ENCODE measurements at places on chromosomes 6 and 20. TPM values are rescaled to one million over a fixed set of nuclear protein-coding genes. Genes with fewer than 3 reads are reported as not detected.

DNA sequence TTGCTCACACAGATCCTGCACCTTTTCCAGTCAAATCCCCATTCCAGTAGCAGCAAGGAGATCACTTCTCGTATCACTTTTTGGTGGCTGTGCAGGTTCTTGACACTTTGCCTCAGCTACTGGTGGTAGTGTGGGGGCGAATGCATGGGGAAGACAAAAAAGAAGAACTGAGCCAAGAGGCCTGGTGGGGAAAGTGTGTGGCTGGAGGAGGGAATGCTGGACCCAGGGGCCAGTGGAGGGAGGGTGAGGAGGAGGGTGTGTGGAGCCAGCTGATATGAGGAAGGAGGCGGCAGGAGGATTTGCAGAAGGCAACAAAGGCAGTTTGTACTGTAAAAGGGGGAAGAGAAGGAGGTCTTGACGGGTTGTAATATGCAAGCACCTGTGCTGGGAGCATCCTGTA is 15.7 kb upstream of the HLA-C start:
- no peak for DNase-seq

DNA sequence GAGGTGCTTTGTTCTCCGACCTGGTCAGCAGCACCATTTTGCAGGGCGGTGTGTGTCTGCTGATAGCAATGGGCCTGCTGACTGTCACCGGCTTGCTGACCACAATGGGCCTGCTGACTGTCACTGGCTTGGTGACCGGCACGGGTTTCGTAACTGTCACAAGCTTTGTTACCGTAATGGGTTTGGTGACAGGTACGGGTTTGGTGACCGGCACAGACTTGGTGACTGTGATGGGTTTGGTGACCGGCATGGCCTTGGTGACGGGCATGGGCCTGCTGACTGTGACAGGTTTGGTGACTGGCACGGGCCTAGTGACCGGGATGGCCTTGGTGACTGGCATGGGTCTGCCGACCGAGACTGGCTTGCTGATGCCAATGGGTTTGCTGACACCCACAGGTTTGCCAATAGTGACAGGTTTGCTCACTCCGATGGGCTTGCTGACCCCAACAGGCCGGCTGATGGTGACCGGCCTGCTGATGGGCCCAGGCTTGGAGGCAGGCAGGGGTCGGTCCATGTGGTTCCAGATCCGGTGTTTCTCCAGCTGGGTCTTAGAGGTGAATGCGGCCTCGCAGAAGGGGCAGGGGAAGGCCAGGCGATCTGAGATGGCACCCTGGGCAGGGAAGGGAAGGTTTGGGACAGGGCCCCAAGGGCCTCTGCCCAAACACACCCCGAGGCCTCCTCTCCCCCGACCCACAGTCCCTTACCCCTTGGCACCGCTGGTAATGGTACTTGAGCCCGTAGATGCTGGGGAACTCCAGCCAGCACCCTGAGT is 3.4 kb downstream of the ZNF512B start:
- DNase-seq = peak; percentile 72

DNA sequence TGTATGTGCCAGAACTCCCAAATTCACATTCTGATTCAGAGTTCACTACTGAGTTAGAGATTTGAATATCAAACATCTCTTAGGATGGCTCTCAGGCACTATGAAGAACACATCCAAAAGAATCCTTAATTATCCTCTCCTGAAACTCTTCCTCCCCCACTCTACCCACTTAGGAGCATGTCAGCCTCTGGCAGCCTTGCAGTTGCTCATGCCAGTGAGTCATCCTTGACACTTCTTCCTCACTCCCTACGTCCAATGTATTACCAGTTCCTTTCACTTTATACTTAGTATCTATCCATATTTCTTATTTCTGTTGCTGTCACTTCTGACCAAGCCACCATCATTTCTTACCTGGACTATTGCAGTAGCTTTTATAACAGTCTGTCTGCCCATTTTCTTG is 192.0 kb upstream of the IMPG1 start:
- no peak for DNase-seq

DNA sequence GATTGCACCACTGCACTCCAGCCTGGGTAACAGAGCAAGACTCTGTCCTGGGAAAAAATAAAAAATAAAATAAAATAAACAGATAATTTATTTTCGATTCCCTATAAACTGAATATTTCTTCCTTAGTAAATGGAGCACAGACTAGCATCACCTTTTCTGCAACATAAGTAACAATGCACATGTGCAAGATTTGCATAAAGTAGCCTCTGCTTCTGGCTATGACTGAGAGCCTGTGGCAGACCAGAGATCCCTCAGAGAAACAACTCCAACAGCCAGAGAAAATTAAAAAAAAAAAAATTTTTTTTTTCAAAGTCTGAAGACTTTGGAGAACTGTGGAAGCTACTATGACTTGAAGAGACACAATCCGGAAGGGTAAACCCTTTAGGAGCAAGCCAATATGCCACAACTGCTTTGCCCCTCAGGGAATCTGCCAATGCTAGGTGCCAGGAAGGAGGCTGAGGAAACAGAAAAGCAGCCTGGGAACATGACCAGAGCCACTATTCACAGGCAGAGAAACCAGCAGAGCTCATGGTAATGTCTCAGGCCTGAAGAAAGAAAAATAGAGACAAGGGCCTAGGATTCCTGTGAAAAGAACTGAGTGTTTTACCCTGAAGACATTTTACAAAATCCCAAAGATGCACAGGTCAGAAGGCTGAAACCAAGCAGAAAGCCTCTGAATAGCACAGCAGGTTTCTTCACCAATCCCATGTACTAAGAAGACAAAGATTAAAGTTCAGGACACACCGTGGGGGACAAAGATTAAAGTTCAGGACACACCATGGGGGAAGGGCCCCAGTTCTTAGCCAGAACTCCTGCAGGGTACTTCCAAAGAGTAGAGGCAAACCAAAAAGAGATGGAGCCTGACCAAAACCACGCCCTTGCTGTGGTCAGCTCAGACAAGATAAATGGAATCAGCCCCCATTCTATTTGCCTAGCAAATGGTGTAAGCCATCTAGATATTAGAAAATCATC is 25.8 kb downstream of the B4GALT5 start:
- no peak for DNase-seq

DNA sequence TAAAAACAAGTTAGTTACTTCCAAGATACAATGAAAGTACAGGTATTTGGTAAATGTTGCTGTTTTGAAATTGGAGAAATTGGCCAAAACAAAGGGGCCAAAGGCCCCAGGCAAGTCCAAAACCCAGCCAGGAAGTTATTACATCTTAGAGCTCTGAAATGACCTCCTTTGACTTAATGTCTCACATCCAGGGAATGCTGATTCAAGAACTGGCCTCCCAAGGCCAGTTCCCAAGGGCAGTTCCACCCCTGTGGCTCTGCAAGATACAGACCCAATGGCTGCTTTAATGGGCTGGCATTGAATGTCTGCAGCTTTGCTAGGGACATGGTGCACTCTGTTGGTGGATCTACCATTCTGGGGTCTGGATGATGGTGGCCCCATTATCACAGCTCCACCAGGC is 217.3 kb upstream of the FKBP1C start:
- DNase-seq = no peak

The BPIFB4 gene
- total RNA-seq = not detected

The HLA-DOA gene
- total RNA-seq = 0.60 TPM

The MCHR2 gene
- total RNA-seq = not detected

DNA sequence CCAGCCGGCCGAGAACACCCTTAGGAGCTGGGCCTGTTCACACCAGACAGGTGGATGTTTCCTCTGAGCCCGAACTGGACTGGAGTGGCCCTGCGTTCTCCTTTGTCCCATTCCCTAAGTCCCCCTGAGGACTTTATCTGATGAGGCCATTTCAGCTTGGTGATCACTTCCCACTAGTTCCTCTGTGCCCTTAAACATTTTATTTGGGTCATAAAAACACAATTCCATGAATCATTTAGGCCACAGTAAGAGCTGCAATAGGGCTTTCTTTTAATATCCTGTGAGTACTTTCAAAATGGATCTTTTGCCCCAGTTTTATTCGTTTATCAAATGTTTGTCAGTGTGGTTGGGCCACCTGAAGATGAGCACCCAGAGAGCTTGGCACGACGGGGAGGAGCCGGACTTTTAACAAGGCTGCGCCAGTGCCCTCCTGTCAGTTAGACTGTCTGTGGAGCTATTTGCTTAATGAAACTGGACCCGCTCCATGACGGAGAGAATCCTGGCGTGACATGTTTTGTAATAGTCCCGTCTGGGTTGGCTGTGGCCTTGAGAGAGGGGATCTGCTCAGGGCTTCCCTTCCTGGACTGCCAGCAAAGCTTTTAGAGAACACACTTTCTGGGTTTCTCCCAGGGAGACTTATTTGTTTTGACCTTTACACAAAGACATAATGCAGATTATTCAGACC is 53.5 kb downstream of the ZDHHC14 start:
- no peak for DNase-seq

The HSD17B8 gene
- total RNA-seq = 20.9 TPM

DNA sequence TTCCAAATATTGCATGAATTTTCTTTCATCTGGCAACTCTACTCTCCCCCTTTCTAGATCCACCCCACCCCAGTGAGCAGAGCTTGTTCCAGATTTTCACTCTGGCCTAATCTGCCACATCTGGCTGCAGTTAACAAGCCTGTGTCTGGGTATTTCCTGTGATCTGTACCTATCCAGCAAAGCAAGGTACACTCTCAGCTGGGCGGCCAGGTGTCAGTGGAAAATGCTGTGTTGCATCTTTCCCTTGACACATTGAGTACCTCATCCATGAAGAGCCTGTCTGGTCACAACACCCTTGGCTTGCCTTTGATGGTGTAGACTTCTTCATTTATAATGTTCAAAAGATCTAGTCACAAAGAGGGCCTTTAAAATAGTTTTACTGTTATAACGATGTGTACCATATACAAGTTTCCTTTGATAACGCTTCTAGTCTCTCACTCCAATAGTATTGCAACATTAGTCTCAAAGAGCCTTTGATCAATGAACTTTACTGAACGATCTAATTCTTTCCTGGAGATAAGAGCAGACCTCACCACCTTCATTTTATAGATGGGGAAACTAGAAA is 6.0 kb upstream of the RNF182 start:
- no peak for DNase-seq

- no peak for DNase-seq
Observed at GRCh38 chr6:131844243-131844841, 36.5 kb downstream of the ENPP1 start.

- no peak for DNase-seq
Observed at GRCh38 chr6:21733311-21733710, 139.8 kb downstream of the SOX4 start.

The NR2E1 gene
- not detected for total RNA-seq

GRCh38 chr6:470901-471448 is 79.4 kb downstream of the IRF4 start:
- no peak for DNase-seq

- no peak for DNase-seq
Observed at GRCh38 chr20:57870597-57871236, 160.9 kb upstream of the PMEPA1 start.

The JPH2 gene
- total RNA-seq = 0.29 TPM

GRCh38 chr6:56032715-56033260 is 157.4 kb upstream of the BMP5 start:
- DNase-seq = no peak

GRCh38 chr20:15942130-15942529 is 631.1 kb downstream of the KIF16B start:
- no peak for DNase-seq

The GRIK2 gene
- 0.79 TPM for total RNA-seq

DNA sequence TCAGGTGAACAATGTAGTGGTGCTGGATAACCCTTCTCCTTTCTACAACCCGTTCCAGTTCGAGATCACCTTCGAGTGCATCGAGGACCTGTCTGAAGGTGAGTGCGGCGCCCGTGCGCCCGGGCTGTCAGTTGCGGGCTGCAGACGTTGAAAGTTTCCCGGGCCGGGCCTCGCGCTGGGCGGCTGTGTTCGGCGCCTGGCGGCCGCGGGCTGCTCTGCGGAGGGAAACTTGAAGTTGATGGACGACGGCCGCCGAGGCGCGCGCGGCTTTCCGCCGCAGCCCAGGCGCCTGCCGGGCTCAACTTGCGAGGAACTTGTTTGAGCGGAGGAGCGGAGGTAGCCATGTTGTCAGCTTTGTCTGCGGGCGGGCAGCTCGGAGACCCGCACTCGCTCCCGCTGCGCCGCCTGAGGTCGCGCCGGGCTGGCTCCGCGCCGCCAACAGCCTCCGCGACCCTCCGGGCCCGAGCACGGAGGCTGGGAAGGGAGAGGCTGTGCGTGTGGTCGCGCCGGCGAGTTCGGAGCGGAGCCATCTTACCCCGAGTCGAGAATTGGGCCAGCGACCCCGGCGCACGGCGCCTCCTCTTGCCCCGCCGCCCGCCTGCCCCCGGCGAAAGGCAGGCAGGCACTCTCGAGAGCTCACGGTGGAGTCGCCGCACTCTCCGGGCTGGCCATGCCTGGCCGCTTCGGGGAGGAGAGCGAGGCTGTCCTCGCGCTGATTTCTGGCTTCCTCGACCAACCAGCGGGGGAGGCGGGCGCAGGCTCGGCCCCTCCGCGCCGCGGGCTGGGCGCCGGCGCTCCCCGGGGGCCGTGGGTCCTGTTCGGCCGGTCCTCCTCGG is 691 bp downstream of the ASF1A start:
- peak; percentile 62 for DNase-seq

The TSPO2 gene
- total RNA-seq = not detected
